ENCODE measurements at places on chromosomes 4 and X.

DNA sequence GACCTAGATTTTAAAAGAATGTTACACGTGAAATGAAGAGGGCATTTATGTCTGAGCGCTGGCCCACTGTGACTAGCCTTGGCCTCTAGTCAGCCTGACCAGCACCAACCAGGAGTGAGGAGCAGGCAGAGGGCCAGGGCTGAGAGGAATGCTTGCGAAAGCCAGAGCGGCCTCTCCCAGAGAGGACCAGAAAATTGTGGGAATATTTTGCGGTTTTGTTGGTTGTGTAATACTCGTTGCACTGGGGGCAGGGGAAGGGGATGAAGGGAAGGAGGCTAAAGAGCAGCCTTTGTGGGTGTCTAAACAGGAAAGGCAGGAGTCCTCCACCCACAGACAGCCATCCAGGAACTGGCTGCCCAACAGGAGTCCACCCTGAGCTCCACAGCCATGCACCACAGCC lies 3.8 kb downstream of the GABRE start:
- no peak for DNase-seq

- DNase-seq, result no peak
Measured at GRCh38 chrX:69290292-69290691, 125.0 kb upstream of the PJA1 start.

GRCh38 chr4:90209922-90210321 lies 82.7 kb downstream of the CCSER1 start:
- no peak for DNase-seq

DNA sequence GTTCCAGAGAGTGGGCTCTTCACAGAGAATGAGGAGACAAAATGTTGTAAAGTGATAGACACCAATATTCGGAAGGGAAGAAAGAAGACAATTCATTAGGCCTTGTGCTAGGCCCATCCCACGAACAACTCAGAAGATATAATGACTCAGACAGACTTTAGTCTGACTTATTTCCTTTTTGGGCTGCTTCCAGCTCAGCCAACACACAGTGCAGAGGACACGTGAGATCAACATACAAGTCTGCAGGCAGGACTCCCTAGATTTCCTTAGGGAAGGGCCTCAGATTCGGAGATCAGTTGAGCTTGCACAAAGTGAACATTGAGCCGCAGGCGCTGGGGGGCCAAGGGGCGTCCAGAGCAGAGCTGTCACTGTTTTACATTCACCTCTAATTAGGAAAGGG lies 290.7 kb upstream of the TENM3 start:
- no peak for DNase-seq

DNA sequence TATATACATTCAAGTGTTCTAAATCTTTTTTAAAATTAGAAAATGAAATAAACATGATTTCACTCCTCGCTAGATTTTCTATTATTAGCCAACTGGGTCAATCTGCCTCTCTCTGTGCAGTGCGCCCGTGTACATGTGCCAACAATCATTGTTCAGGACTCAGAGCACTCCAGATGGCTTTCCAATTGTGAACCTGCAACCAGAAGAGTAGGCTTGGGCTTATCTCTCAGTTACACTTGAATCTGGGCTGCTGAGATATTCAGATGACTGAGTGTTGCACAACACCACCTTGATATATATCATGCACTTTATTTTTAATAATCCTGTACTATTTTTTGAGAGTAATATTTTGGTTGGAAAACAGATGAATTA lies 184.0 kb upstream of the FSTL5 start:
- no peak for DNase-seq

DNA sequence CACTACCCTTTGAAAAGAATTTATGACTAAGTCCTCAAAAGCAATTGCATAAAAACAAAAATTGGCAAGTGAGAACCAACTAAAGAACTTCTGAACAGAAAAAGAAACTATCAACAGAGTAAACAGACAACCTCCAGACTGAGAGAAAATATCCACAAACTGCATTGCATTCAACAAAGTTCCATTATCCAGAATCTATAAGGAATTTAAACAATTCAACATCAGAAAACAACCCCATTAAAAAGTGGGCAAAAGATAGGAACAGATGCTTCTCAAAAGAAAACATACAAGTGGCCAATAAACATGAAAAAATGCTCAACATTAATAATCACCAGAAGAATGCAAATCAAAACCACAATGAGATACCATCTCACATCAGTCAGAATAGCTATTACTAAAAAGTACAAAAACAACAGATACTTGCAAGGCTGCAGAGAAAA lies 130.2 kb downstream of the GASK1B start:
- DNase-seq, result no peak

- no peak for DNase-seq
Measured at GRCh38 chr4:3234171-3235029, 14.6 kb upstream of the MSANTD1 start.

- no peak for DNase-seq
Measured at GRCh38 chr4:52012651-52013050, 7.5 kb downstream of the LRRC66 start.

DNA sequence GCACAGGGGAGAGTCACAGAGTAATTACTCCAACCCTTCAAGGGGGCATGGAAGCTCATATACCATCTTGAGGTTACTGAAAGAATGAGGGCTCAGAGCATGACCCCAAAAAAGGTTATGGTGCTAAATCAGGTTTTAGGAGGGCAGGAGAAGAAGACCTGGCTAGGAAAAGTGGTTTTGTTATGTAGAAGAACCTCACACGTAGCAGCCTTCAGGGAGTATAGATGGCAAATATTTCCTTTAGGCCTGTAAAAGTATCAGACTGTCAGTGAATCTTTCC lies 102.0 kb upstream of the PDE5A start:
- DNase-seq, result no peak

DNA sequence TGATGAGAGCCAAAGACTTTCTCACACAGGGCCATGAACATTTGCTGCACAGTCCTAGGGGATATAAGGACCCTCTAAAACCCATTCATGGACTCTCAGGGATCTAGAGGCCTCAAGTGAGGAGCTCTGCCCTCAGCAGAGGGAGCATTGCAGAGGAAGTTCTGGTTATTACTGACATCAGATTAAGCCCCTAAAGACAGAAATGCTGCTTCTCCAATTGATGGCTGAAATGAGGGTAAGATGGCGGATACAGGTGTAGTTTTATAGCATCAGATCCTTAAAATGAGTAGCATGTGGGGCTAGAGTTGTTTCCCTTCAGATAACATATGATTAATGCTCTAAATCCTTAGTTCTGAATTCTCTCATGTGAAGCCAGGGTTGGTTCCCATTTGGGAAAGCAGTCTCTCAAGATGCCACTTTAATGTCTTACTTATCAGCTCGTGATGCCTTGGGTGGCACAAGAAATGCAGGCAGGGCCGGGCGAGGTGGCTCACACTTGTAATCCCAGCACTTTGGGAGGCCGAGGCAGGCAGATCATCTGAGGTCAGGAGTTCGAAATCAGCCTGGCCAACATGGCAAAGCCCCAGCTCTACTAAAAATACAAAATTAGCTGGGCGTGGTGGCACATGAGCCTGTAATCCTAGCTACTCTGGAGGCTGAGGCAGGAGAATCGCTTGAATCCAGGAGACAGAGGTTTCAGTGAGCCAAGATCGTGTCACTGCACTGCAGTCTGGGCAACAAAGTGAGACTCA lies 7.9 kb downstream of the RHOH start:
- no peak for DNase-seq

DNA sequence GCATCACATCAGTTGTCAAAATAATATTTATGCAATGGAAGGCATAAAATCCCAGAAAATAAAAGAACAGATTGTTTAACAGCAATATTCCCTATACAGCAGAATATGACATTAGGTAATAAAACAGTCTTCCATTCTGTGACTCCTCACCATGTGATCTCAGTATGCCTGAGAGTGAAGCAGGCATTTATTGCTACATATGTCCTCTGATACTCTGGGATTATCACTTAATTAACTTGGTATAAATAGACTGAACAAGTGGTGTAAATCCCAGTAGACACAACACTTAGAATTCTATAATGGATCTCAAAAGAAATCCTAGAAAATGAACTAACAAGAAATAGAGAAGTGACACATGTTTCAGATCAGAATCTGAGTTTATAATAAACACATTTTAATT lies 841.3 kb downstream of the PDHA2 start:
- no peak for DNase-seq

DNA sequence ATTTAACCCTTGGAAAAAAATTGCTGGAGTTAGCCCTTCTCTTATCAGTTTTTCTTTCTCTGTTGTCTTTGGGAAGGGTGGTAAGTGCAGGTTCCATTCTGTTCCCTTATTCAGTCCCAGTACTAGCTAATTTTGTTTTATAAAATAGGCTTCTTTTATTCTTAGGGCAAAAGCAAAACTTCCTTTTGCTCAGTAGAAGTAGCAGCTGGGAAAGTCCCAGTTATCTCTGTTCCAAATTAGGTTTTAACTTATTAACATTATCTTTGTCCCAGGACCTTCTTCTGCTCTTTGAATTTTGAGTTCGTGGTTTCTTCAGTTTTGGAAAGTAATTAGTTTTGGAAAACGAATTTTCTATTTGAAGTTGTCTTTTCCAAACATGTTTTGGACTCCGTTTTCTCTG lies 61.1 kb downstream of the BANK1 start:
- no peak for DNase-seq

GRCh38 chr4:2470791-2471190 lies 1.9 kb downstream of the RNF4 start:
- DNase-seq, result no peak

- DNase-seq, result no peak
Measured at GRCh38 chr4:83490876-83491450, 6.1 kb upstream of the ABRAXAS1 start.

DNA sequence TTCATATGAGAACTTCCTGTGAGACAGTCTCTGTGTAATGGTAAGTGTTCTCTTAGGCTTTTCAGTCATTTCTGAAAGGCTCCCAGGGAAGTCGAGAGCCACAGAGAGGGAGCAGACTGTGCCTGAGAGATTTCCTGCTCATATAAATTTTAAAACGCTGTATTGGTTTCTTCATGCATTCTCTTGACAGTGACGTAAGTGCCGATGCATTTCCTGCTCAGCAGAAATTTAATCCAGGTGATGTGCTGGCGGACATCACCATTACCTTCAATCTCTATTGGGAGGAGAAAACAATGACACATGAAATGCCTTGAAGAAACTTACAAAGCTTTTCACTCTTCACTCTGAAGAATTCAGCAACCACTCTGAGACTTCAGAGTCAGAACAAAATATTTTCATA lies 383.6 kb downstream of the BMPR1B start:
- no peak for DNase-seq

GRCh38 chr4:140046543-140046942 lies 107.4 kb downstream of the MAML3 start:
- DNase-seq, result no peak

DNA sequence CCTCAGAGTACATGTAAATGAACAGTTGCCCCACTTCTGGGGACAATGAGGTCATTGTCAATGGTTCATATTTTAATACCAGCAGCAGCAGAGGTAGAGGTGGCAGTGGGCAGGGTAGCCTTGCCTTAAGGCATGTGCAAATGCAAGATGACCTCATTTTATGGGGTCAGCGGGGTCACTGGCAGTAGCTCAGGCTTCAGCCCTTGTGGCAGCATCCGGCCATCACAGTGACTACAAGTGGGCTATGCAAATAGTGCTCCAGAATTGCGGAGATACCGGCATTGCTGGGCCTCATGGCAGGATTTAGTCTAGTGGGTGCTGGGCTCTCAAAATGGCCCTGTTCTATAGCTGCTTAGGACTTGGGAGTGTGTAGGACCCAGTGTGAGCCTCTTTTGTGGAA lies 144.7 kb downstream of the FAM47A start:
- DNase-seq, result no peak

GRCh38 chr4:109665783-109666485 lies 37.3 kb downstream of the CASP6 start:
- DNase-seq, result no peak

GRCh38 chr4:147547314-147548056 lies 66.6 kb downstream of the EDNRA start:
- DNase-seq, result no peak

- DNase-seq, result no peak
Measured at GRCh38 chrX:66328950-66329596, 165.0 kb downstream of the HEPH start.

DNA sequence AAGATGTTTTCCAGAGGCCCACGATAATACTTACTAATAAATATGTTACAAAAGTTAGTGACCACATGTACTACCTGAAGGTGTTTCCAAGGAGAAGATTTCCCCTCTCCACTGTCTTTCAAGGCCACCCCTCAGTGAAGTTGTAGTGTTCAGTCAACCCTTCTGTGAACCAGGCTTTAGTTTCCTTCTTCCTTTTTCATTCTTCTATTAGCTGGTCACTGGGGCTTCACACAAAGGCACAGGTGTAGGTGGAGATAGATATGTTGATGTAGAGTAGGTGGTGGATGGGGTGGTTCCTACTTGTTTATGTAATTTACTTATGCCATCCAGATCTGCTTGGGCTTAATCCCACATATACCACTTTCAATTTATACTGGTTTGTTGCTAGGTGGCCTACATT lies 43.3 kb upstream of the ADAM29 start:
- no peak for DNase-seq

GRCh38 chrX:70030301-70030767 lies 19.4 kb downstream of the AWAT2 start:
- no peak for DNase-seq

Data from NCI-H1417 treated with DMSO at 0.1 percent for 48 hours (cell line).